ENCODE measurements at places on chromosomes 2 and 18.

- DNase-seq, result no peak
Measured at GRCh38 chr18:76453932-76454331, 41.1 kb downstream of the ZNF516 start.

GRCh38 chr2:46563186-46563585 is 83.8 kb downstream of the TMEM247 start:
- no peak for DNase-seq

GRCh38 chr2:224576088-224576715 is 9.0 kb downstream of the CUL3 start:
- DNase-seq, result no peak

- DNase-seq, result no peak
Measured at GRCh38 chr2:120352696-120353590, 7.0 kb downstream of the INHBB start.

GRCh38 chr2:79711098-79711497 is 198.2 kb downstream of the CTNNA2 start:
- DNase-seq, result no peak
